MG63 (cell line): ENCODE measurements at places on chromosomes 7 and 10. TPM values are rescaled to one million over a fixed set of nuclear protein-coding genes. Genes with fewer than 3 reads are reported as not detected.
A peak's percentile ranks its signal among the peaks of the same experiment; 100 is the strongest.

DNA sequence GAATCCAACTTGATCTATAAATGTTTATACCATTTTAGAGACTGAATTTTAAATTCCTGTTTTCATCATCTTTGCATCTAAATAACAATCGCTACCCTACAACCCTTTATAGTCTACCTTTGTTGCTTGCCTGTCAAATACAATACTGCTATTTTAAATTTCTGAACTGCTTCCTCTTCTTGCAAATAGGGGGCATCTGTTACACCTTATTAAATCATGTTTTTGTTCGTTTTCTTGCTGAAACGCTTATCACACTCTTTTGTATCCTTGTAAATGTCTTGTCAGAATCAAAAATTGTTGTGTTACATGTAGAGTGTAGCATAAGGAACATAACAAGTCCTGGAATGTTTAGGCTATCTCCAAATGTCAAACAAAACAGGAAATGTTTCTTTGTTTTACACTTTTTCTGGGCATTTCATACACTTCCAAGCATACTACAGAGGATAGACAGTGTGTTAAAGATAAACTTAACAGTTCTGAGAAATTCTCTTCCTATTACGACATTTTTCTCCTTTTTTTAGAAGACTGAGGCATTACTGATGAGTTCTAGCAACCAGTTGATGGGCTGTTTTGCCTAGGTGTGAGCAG, 281.3 kb downstream of the GPR158 start:
- DNase-seq, result no peak

DNA sequence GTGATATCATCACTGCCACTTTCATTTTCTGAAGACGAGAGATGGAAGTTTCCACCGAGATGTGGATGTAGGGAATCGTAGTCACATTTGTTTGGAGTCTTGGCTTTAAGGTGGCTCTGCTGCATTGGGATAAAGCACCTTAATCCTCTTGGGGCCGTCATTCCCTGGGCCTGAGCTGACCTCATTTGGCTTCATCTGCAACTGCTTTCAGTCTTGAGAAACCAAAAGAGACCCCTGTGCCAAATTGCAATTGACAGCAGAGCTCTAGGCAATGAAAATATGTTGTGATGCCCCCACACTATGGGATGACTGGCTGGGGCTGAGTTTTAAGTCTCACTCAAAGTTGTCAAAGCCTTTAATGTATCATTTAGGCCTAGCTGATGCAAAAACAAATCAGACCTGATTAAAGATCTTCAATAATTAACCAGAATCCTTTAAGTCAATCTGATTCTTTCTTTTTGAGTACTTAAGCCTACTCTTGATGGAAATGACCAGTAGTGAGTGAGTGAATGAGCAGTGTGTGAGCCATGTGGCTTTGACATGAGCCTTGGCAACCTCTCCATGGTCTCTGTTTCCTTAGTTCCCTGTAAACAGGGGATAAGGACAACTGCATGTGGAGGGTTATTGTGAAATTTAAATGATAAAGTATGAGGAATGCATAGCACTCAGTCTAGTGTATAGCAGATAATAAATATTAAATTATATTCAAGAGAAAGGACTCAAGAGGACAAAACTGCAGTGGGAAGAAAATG, 155.0 kb downstream of the BMPER start:
- peak; percentile 27 for DNase-seq

GRCh38 chr10:7340179-7340874, 70.5 kb downstream of the SFMBT2 start:
- peak; percentile 8 for DNase-seq

DNA sequence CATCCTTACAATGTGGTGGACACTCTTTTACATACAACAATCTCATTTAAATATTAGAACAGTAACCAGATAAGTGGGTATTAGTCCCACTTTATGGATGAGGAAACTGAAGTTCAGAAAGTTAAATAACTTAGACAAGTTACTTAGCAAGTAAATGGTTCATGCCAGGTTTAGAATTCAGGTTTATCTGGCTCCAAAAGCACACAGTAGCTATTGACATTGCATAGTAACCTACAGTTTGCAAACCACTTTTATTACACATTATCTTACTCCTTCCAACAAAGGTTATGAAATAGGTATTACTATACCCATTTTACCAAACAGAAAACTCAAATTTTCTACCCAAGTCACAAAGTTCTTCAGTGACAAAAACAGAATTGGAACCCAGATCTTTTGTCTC, 19.7 kb upstream of the NKX2-3 start:
- no peak for DNase-seq

DNA sequence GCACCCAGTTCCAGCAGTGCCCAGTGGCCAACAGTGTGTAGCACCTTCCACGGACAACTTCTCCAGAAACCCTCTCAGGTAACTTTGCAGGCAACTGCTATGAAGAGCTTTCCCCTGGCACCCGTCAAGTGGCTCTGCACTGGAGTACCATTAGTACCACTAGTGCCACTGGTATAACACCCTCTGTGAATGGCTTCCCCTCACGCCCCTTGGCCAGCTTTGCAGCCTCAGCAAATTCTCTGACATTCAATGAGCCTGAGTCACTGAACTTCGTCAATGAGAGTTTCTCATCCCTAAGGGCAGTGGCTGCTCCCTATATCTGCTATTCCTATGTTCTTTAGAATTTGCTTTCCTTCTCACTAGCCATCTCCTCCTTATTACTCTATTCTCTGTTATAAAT, 7.6 kb upstream of the HERPUD2 start:
- no peak for DNase-seq

The FAM180A gene
- total RNA-seq, result 3.8 and 6.8 TPM in 2 replicates

DNA sequence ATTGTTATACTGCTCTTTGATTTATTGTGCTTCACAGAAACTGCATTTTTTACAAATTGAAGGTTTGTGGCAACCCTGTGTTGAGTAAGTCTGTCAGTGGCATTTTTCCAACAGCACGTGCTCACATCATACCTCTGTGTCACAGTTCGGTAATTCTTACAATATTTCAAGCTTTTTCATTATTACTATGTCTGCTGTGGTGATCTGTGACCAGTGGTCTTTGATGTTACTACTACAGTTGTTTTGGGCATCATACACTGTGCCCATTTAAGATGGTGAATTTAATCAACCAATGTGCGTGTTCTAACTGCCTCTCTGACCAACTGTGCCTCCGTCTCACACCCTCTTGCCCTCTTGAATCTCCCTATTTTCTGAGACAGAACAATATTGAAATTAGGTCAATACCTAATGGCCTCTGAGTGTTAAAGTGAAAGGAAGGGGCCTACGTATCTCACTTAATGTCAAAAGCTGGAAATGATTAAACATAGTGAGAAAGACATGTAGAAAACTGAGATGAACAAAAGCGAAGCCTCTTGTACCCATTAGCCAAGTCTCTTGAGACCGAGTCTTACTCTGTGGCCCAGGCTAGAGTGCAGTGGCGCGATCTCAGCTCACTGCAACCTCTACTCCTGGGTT, 20.2 kb upstream of the ASL start:
- DNase-seq, result no peak

The SLC29A3 gene
- 0.92 TPM in 1 of 2 replicates, not detected in the other for total RNA-seq

The PVRIG gene
- total RNA-seq, result not detected in 2 replicates

DNA sequence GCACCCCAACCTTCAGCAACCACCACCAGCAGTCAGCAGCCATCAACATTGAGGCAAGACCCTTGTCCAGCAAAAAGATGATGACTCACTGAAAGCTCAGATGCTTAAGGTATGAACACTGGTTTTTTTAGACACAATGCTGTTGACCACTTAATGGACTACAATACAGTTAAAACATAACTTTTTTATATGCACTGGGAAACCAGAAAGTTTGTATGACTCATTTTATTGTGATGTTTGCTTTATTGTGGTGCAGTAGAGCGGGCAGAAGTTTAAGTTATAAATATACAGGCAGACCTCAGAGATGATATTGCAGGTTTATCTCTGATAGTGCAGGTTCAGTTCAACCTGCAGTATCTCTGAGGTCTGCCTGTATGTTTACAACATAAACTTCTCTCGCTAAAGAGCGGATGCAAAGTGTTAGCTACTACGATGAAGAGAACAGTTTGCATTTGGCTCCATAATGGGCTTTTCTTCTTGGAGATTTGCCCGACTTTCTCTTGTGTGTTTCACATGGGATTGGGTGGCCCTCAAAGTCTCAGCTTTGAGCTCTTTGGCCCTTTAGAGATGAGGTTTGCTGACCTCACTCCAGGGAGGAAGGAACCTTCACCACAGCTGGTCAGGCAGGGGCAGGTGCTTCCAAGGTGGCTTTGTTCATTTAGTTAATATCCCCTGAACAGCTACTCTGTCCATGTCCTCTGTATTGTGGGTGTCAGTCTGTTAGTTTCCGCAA, 84.4 kb upstream of the SHH start:
- DNase-seq, result no peak

The PILRA gene
- not detected in 2 replicates for total RNA-seq

DNA sequence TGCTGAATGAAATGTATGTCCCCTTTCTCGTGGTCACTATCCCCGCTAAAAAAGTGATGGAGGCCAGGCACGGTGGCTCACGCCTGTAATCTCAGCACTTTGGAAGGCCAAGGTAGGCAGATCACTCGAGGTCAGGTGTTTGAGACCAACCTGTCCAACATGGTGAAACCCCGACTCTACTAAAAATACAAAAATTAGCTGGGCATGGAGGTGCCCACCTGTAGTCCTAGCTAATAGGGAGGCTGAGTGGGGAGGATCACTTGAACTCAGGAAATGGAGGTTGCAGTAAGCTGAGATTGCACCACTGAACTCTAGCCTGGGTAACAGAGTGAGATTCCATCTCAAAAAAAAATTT, 91.4 kb upstream of the MKLN1 start:
- no peak for DNase-seq

- DNase-seq, result no peak
Observed at GRCh38 chr7:53661645-53662217, 626.3 kb downstream of the POM121L12 start.

GRCh38 chr7:73879977-73880681, 19.2 kb downstream of the TMEM270 start:
- no peak for DNase-seq

GRCh38 chr7:149821191-149822148, 16.7 kb upstream of the ZNF862 start:
- no peak for DNase-seq

The GIMAP5 gene
- not detected in 2 replicates for total RNA-seq

- DNase-seq, result peak; percentile 62
Observed at GRCh38 chr10:77392236-77392721, 245.3 kb downstream of the KCNMA1 start.

DNA sequence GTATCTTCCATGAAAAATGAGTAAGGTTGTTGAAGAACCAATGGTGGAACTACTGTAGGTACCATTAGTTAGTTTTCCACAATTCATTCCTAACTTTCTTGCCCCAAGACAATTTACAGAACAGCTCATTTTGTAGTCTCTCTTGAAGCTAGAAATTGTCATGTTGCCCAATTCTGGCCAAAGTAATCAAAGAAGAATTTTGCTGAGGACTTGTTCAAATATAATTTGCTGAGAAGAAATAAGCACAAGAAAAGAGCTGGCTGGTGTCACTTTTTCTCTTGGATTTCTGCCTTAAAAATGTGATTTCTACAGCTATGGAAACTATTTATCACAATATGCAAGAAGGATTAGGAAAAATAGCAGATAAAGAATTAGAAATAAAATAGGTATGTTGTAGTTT, 199.2 kb upstream of the SEMA3A start:
- DNase-seq, result no peak

The SH2D4B gene
- not detected in 2 replicates for total RNA-seq

- DNase-seq, result no peak
Observed at GRCh38 chr7:111392294-111392693, 170.0 kb downstream of the IMMP2L start.

DNA sequence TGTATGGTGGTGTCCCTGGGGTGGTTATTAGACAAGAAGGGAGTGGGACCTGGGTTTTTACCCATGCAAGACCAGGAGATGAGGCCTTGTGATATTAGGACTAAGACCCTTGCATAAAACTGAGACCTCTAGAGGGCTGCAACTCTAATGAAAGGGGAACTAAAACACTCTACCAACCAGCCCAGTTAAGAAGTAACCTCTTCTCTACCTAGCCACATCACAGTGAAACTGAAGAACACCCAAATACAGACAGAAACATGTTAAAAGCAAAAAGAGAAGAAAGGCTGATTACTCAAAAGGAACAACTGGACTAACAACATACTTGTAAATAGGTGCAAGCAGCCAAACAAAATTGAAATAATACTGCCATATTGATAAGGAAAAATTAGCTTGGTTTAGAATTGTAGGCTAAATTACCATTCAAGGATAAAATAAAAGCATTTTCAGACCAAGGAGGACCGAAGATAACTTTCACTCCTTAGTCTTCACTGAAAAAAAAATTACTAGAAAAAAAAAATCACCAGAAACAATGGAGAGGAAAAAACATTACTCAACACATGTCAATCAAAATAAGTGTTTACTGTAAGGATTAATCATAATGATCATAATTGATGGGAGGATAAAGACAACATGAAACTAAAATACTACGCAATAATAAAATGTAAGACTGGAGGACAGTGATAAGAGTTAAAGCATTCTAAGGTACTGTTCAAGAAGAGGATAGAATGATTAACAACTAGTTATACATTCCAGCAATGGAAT, 27.6 kb downstream of the ERLIN1 start:
- DNase-seq, result no peak

The IL2RA gene
- total RNA-seq, result not detected in 2 replicates

- no peak for DNase-seq
Observed at GRCh38 chr7:118245267-118246040, 20.9 kb downstream of the ANKRD7 start.

DNA sequence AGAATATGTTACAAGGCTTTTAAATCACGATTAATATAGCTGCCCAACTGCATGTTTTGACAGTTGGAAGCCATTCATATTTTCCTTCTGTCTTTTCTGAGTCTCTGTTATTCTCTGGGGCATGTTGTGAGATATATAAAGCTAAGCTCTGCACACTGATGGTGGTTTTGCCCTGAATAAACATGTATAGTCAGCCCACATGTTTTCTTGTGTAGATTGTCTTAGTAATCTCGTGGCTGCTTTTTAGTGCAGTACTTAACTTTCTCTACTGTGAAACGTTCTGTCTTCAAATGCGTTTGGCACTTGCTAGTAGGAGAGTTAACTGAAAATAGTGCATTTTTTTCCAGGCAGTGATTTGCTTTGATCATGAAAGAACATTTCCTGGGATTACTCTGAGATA, 268.5 kb downstream of the DNAJB9 start:
- no peak for DNase-seq

DNA sequence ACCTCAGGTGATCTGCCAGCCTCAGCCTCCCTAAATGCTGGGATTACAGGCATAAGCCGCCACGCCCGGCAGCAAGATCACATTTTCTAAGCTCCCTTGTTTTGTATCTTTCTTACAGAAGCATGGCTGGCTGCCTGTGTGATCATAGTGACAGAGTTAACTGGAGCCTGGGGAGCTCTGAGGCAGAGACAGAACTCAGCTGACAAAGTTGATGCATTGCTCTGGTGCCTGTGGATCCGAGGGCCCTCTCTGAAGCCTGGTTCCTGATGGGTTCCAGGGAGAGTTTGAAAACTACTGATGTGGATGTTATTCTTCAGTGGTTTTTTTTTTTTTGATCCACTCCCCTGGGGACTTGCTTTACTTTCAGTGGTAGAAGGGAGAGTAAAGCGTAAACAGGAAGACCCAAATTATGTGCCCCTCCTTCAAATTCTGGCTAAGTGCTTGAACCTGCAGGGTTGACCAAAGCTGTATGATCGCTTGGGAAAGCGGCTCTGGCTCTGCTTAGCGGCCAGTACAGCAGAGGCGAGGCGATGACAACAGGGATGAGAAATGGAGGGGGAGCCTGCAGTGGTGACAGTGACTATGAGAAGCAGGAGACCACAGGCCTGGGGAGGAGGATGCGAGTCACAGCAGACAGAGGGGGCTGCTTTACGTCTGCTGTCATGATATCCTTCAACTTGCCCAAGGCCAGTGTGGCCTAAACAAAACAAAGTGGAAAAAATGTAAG, 6.8 kb upstream of the EFCAB10 start:
- no peak for DNase-seq

- no peak for DNase-seq
Observed at GRCh38 chr7:108911016-108911415, 341.3 kb downstream of the DNAJB9 start.

- DNase-seq, result no peak
Observed at GRCh38 chr7:105307163-105307672, 81.5 kb downstream of the SRPK2 start.
